ENCODE measurements at places on chromosomes 2 and 18.

GRCh38 chr2:112811276-112811831 is 25.2 kb downstream of the IL1B start:
- no peak for DNase-seq

DNA sequence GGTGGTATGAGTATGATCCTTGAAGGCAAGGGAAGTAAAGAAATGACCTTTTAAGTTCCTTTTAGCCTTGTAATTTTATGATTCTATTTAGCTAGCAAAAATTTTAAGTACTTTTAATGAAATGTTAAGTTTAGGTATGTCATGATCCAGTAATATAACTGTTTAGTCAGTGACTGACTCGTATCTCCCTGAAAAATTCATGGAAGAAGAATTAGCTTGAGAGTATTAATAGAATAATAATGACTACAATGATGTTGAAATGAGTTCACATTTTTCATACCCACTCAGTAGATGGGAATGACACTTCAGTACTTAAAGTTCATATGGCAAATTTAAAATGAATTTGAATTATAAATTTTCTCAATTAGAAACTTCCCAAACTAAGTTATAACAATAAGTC is 14.6 kb downstream of the RAB3GAP1 start:
- DNase-seq: no peak

GRCh38 chr2:16138811-16139662 is 198.7 kb downstream of the MYCN start:
- no peak for DNase-seq

GRCh38 chr2:43018179-43019024 is 208.0 kb downstream of the ZFP36L2 start:
- no peak for DNase-seq

GRCh38 chr2:57343391-57344006 is 703.1 kb upstream of the VRK2 start:
- no peak for DNase-seq

DNA sequence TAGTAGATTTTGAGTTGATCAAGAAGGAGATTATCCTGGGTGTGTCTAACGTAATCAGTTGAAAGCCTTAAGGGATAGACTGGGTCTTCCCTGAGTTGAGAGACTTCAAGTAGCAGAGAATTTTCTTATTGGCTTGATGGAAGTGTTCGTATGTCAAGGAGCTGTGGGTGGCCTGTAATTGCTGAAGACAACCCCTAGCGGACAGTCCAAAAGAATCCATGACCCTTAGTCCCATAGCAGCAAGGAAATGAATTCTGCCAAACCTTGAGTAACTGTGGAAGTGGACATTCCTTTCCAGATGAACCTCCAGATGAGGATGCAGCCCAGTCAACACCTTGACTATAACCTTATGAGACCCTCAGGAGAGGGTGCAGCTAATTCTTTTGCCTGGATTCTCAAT is 786.3 kb downstream of the SOCS6 start:
- no peak for DNase-seq

- DNase-seq: no peak
These were observed 1663.6 kb downstream of the SUCLG1 start for GRCh38 chr2:82795446-82795845.

DNA sequence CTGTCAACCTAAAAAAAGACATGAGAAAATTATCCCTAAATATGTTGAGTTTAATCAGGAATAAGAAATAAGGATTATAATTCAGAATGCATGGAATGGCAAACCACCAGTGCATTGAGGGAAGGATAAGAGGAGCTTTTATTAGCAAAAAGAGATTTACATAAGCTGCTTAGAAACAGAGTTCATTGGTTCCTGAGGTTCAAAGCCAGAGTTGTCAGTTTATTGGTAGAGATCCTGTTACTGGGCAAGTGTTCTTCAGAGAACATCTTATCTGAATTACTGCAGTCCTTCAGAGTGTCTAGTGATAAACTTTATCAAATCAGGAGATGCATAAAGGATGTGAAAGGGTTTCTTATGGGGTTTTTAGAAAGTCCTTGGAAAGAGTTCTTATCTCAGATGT is 76.0 kb upstream of the MEX3C start:
- no peak for DNase-seq

DNA sequence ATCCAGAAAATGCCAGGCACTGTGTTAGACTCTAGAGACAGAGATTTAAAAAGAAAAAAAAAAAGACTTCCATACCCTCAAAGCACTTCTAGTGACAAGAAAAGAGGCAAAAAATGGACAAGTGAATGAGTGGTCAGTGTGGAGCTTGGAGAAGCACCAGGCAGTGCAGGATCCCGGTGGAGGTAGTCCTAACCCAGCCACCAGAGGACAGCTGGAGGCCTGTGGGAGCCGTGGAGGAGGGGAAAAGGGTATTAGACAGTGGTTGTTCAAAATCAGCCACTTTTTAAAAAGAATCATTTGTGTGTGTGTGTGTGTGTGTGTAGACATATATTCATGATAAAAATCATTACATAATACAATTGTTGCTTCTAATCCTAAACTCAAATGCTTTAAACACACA is 32.8 kb upstream of the EPAS1 start:
- no peak for DNase-seq

DNA sequence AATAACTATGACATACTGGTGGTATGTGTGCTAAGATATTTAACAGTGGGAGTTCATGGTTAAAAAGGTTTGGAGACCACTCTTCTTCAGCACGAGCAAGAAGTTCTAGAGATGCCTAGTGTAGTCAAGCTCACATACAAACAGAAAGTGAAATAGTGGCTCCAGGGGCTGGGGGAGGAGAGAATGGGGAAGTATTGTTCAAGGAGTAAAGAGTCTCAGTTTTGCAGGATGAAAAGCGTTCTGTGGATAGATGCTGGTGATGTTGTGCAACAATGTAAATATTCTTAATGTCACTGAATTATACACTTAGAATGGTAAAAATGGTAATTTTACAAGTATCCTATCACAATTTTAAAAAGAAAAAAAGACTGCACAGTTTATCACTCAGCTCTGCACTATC is 29.0 kb upstream of the EPAS1 start:
- DNase-seq: no peak

GRCh38 chr2:99886418-99886817 is 256.0 kb downstream of the AFF3 start:
- DNase-seq: no peak

GRCh38 chr18:13616525-13617035 is 109.8 kb downstream of the FAM210A start:
- no peak for DNase-seq

GRCh38 chr2:142878031-142878678 is 691 bp downstream of the KYNU start:
- no peak for DNase-seq

DNA sequence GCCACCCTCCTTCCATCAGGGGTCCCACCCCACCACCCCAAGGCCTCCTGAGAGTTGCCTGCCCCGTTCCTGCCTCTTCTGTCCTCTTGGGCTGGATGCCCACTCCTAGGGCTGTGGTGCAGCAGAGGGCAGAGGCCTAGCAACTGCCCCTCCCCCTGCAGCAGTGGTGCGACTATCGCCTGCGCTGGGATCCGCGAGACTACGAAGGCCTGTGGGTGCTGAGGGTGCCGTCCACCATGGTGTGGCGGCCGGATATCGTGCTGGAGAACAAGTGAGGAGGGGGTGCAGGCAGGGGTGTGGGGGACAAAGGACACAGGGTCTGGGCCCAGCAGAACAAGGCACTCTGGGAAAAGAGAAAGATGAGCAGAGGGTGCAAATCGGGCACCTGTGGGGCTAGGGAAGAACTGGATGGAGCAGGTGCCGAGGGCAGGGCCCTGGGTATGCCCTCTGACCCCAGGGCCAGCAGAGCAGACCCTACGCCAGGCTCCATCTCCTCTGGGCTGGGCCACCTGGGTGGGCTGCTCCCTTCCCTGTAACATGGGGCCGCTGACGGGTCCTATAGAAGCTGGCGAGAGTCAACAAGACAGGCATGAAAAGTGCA is 1.0 kb downstream of the CHRNG start:
- DNase-seq: no peak

- DNase-seq: no peak
These were observed 182.5 kb upstream of the HS6ST1 start for GRCh38 chr2:128501006-128501690.

- no peak for DNase-seq
These were observed 20.7 kb upstream of the CXCR1 start for GRCh38 chr2:218187296-218188015.

DNA sequence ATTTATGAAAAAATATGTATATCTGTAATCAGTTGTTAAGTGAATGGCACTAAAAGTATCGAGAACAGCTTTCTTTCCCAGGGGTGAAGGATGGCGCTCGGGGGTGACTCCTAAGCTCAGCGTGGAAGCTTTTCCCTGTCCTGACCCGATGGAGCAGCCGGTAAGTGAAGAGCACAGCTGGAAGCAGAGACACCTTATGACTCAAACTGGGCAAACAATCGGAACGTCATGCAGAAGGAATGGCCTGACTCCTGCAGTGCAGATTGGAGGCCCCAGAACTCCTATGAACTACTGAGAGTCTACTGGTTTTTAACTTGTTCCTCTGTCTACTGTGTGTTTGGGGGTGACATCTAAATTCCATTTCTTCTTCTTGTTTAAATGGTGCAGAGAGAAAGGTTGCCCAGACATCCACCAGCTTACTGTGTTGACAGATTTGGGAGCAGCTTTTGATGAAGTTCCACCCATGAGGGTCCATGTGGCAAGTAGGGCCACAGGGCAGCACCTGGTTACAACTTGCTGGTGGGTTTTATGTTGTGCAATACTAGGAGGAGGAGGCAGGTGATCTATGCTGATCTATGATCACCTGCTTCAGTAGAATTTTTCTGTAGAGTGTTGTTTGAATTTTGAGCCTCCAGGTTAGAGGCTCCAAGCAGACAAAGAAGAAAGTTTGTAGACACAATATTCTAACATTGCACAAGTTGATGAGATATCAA is 52.8 kb upstream of the TMEM182 start:
- DNase-seq: no peak

DNA sequence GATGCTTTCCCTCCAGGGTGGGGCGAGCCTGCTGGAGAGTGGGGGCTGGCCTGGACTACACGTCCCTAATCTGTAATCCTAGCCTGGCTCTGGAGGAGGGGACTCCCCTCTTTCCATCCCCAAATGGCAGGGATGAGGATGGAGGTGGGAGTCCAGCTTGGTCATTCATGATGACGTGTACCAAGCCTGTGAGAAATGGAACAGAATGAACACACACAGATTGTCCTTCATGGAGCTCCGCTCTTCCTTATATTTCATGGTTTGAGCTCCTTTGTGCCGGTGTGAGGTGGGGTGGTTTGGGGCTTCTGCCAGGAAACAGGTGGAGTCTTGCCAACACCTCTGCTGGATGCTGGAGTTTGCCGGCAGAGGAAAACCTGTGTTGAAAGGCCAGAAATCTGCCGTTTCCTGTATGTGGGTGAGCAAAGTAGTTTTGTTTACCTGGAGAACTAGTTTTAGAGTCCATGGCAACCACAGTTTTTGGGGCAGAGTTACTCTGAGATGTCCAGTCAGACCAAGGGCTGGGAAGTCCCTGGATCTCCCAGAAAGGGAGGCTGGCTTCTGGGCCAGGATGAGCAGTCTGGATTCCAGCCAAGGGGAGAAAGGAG is 417.6 kb upstream of the MEX3C start:
- no peak for DNase-seq

GRCh38 chr18:45270289-45270771 is 344.9 kb upstream of the SLC14A2 start:
- no peak for DNase-seq

DNA sequence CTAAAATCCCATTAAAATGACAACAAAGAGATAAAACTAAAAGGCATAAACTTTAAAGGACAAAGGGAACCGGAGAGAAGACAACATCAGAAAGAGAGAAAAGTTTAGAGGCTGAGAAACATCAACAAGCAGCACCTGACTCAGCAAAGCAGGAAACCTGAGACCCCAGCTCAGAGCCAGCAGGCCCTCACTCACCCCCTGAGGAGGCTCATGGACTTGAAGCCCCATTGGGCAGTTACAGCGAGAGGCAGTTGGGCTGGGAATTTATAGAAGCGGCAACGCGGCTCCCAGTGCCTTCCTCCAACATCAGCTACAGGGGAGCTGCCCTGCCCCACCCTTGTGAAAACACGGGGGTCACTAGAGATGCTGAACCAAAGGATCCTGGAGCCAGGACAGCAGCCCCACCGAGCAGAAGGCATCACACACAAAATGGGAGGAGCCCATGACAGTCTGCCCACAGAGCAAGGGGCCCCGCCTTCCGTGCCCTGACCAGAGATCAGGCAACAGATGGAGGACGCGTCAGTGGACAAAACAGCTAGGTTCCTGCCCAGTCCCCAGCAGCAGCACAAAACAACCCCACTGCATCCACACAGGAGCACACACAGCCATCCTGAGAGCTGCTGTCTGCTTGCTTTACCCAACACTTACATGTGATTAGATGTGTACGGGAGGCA is 52.7 kb downstream of the CMPK2 start:
- no peak for DNase-seq

DNA sequence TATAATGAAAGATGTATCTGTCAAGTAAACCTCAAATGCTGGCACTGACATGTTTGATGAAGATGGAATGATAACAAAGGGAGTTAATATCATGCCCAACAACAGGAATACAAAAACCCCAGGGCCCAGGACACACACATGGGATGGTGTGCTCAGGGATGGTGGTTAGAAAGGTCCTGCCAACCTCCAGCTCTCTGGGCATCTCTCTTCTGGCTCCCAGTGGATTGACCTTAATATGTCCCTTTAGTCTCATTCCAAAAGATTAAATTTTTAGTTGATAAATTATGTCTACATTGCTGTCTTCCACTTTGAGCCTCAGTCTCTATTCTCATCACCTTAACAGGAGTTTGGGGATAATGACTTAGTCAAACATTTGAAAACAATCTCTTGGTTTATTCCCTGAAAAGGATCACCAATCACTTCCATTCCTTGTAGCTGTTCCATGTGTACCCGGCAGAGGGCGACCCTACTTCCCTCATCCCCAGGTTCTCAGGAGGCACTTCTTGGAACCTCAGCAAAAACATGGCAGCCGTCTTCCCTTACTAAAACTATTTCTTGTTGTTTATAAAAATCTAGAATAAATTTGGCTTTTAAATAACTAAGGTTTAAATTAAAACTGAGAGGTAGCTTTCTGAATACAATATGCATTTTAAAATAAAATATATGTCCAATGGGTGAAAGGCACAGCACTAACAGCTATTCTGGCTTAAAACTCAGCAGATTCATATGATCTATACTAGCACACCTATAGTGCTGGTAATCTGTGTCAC is 29.6 kb downstream of the MCEE start:
- DNase-seq: no peak

DNA sequence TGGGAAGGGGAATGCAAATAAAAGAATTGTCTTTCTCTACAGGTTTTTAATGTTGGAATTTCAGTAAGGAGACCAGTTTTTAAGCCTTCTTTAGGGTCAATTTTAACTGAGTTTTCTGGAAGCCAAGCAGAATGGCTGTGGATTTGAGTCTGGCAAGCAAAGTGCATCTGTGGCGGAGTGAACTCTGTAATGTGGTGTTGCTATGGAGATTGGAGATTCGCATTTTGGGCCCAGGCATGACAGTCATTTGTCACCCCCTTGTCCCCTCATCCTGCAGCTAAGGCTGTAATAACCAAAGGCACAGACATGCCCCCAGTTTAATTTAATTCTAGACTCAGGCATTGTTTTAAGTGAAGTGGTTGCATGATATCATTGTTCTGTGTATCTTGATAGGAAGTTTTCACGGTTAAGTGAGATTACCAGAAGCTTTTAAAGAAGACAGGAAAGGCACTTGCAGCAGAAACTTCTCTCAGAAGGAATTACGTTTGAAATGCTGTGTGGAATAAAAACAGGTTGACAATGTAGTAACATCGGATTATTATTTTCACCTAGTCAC is 30.6 kb downstream of the ARMC9 start:
- DNase-seq: no peak

All from activated T-helper 1 cell treated with anti-CD3 and anti-CD28 coated beads, Interleukin-2, amount 50 U/mL, for 16 hours (primary cell).